Stimulated activated naive B cell treated with anti-CD40 and anti-IgM and Interleukin-4, amounts not matched to agents 10 μg/mL and 1 μg/mL and 100 μg/mL, for 72 hours (primary cell): ENCODE measurements at places on chromosomes 12 and 14.

GRCh38 chr12:126935435-126935834 lies 1331.5 kb upstream of the TMEM132C start:
- no peak for DNase-seq

- peak; percentile 89 for DNase-seq
These were observed at the start of gene BLOC1S1 for GRCh38 chr12:55715833-55716581. Gene BLOC1S1, plus strand, starts transcription at chr12:55716046. Its CDS starts 6 bp downstream, at chr12:55716052.

- DNase-seq: no peak
These were observed 15.5 kb downstream of the FZD10 start for GRCh38 chr12:130177635-130178242.

GRCh38 chr14:38199739-38200138 lies 8.0 kb upstream of the SSTR1 start:
- no peak for DNase-seq

GRCh38 chr14:49970474-49971147 lies 77.7 kb downstream of the ARF6 start:
- peak; percentile 2 for DNase-seq

- no peak for DNase-seq
These were observed 141.1 kb downstream of the SLC15A5 start for GRCh38 chr12:16136219-16136988.

- no peak for DNase-seq
These were observed 197.6 kb upstream of the AVPR1A start for GRCh38 chr12:63348556-63348955.

DNA sequence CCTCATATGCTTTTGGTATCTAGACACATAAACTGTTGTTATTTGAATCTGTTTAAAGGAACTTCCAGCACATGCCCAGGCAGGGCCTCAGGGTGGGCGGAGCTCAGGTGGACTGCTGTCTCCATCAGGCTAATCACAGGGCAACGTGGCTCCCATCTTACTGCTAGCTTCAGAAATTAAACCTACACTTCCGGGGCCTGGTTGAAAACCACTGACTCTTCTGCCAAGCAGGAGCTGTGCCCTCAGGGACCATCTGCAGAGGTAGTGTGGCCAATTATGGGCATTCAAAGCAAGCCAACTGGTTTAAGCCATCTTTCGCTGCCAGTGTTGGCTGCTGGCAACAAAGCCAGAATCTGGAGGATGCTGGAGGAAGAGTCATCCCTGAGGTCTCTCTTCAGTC lies 97.5 kb downstream of the TMX1 start:
- DNase-seq: no peak

- DNase-seq: no peak
These were observed 123.6 kb downstream of the SMOC1 start for GRCh38 chr14:70002589-70003346.

DNA sequence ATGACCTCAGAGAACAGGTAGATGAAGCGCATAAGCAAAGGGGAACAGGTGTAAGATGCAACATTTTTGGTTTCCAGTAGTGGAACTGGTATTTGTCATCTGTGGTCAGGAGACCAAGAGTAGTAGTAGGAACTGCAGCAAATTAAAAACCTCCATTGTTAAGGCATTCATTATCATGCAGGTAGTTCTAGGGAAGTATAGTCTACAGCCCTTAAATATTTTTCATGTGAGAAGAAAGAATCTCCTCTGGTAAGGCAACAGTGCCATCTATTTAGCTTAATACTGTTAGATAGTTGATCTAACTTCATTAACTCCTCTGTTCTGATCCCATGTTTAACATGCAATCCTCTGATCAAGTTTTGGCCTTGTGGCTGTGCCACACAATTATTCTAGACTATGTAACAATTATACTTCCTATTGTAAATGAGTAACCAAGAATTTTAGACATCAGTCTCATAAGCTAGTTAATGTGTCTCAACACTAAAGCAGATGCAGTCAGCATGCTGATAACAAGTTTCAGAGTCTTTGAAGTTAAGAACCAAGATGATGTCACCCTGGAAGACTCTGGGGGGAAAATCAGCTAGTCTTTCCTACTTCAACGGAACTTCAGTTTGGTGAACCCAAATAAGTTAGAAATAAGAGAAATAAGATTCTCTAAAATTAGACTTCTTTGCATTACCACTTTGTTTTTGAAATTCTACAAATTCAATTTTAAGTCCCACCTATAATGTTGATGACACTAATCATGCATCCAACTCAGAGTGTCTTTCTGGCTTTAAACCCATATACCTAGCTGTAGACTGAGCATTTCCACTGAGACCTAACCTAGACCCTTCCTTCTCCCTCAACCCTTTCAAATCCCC lies 70.9 kb downstream of the STXBP6 start:
- no peak for DNase-seq

DNA sequence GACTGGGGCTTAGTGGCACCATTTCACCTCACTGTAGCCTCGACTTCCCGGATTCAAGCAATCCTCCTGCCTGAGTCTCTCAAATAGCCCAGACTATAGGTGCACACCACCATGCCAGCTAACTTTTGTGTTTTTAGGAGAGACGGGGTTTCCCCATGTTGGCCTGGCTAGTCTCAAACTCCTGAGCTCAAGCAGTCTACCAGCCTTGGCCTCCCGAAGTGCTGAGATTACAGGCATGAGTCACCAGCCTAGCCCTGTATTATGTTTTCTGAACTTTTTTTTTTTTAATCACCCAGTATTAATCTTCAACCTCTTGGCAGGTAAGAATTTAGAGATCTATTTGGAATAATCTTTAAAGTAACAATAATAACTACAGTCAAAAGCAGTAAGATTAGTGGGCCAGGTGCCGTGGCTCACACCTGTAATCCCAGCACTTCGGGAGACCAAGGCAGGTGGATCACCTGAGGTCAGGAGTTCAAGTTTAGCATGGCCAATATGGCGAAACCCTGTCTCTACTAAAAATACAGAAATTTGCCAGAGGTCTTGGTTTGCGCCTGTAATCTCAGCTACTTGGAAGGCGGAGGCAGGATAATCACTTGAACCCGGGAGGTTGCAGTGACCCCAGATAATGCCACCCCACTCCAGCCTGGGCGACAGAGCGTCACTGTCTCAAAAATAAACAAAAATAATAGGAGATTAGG lies 8.6 kb downstream of the NANOG start:
- DNase-seq: no peak

DNA sequence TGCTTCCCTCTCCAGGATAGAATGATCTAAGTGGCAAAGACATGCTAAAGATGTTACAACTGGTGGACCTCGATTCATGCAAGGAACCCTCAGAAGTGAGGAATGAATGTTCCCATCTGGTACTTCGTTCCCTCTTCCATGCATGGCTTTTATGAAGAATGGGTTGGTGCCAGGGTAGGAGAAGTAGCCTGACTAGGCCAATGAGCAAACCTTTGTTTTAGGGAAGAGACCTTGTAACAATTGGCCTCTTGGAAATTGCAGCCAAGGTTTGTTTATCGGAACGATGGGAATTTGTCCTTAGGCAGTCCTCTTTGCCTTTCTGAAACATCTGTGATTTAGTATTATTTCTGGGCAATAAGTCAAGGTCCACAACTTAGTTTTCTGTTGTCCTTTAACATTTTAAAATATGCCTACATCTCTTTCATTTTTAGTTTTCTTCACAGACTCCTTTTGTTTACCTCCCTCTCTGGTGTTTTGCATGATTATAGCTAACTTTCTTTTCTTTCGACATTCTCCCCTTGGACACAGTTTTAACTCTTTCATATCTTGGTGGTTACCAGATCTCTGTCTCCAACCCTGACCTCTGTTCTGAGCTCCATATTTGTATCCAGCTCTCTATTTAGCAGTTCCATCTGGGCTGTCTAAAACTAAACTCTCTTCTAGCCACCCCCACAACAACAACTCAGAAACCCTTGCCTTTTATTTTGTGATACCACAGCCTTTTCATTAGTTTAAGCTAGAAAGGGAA lies 70.0 kb downstream of the DIP2B start:
- DNase-seq: no peak

DNA sequence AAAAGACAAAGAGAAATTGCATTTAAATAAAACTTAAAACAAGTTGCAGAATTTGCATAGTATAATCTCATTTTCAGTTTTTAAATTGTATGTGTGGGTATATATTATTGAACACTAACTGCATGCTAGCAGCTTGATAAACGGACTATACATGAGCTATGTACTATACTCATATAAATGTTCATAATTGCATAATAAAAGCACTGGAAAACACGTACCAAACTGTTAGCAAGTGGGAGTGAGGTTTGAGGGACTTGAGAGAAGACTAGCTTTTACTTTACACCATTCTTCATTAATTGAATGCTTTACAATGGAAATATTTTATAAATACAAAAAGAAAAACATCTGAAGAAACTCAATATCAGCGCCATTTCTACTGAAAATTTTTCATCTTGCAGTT lies 32.2 kb upstream of the MDM1 start:
- no peak for DNase-seq

- DNase-seq: no peak
These were observed 5.7 kb upstream of the SLC38A4 start for GRCh38 chr12:46831335-46832129.

DNA sequence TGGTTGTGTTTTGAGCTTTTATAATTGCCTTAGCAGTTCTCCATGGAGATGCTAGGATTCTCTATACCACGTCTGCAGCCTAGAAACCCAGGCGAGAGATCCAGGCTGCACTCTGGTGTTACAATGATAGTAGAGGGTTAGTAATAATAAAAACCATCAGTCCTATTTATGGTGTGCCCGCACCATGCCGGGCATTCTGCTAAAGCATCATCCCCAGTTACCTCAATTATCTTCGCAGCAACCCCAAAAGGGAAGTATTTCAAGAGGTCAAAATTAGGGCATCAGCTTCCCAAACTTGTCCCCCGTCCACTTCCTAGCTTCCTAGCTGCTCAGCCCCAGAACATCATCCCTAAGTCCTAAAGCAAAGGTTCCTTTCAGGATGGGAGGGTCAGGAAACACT lies 3.2 kb downstream of the SYNE3 start:
- no peak for DNase-seq

GRCh38 chr12:89346741-89347324 lies 5.5 kb downstream of the DUSP6 start:
- DNase-seq: no peak

- peak; percentile 50 for DNase-seq
These were observed 35.9 kb downstream of the XRCC3 start for GRCh38 chr14:103679351-103679750.

DNA sequence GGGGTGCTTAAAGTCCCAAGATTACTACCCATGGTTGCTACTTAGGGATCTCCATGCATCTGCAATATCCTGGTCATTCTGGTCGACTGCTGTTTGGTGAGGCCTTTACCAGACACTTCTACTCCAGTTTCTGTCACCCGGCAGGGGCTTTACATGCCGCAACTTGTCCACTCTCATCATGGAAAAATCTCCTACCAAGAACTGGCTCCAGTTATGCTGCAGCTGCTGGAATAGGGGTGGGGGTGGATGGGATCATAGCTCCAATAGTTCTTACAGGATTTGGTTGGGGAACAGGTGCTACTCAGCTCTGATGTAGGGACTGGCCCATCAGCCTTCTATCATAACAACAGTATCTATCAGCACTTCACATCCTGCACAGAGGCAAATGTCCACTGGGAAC lies 51.6 kb downstream of the SPTB start:
- DNase-seq: no peak

DNA sequence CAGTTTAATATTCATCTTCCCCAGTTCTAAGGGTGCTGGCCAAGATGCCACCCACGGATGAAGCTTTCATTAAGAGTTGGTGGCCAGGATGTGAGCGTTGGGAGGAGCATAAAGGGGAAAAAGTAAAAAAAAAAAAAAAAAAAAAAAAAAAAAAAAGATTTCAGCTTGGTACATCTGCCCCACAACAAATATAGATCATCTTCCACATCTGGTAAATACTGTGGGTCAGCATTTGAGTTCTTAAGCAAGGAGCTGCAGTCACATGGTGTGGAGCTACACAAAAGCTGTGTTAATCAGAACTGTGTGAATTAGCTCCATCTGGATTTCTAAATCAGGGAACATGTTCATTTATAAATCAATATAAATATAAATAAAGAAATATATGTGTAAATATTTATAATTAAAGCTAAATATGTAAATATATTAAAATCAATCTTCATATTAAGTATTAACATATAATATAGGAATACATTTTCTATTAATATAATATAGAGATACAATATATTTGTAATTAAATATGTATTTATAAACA lies 262.3 kb downstream of the NUAK1 start:
- DNase-seq: no peak

- peak; percentile 65 for DNase-seq
These were observed 104.6 kb downstream of the ITPR2 start for GRCh38 chr12:26728205-26729050.

DNA sequence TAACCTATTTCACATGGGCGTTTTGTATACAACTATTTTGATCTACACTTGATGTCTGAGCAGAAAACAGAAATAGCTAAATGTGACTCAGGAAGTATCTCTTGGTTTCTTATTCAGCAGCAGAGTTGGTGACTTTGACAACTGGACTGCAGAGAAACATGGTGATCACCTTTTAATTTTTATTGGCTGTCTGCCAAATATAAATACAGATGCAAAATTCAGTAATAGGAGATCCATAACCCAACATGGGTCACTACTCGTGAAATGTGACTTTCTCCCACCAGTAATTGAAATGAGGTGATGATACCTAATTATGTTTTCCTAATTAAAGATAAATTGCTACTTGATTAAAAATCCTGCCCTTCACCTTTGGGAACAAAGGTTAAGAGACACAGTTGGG lies 487.1 kb downstream of the NELL2 start:
- DNase-seq: no peak

- no peak for DNase-seq
These were observed 233.1 kb downstream of the SLC25A21 start for GRCh38 chr14:36939265-36939664.

DNA sequence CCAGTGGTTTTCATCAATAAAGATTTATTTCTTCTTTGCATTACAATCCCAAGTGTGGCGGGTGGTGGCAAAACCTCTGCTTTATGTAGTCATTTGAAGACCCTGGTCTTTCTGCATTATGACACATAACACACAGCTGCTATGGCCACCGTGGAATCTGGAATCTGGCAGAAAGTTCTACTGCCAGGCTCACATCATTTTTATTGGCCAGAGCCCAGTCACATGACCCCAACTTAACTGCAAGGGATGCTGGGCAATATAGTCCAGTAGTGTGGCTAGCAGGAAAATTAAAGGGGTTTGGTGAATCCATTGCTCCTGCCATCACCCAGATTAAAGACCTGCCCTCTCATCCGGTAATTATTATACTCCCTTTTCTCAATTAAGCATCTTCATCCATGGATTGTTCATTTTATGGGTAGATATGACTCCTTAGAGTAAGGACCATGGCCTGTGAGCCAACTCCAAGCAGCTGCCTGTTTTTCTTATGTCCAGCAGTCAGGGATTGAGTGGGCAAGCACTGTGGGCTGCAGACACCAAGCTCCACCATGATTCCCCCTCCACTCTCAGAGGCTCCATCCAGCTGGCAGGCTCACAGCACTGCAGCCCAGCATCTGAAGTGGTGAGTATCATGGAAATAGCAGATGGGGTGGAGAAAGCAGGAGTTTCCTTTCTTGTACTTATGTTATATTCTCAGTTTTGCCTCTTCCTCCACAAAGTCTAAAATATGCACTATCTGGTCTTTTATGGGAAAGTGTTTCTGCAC lies 1030.7 kb downstream of the AACS start:
- DNase-seq: no peak

DNA sequence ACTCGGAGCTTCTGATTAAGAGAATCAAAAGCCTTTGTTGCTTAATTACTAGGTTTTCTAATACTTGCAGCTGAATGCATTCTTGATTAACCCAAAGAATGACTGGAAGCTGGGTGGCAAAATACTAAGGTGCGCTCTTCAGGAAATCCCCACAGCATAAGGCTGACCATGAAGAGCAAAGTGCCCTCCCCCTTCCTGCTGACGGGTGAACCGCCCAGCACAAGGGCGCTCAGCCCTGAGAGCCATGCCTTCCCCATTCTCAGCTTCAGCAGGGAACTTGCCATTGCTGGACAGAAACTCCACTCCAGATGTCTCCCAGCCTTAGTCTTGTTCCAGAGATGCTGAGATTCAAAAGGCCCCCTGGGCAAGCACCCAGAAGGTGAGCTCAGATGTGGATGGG lies 27.2 kb upstream of the FBRSL1 start:
- DNase-seq: no peak
